ENCODE measurements at places on chromosomes 16 and 17. TPM values are rescaled to one million over a fixed set of nuclear protein-coding genes. Genes with fewer than 3 reads are reported as not detected.

The FOXC2 gene
- under 0.01 TPM for total RNA-seq

The AKTIP gene
- 61.4 TPM for total RNA-seq

The CD300C gene
- not detected for total RNA-seq

The MCRIP2 gene
- total RNA-seq = 55.4 TPM

The PNPO gene
- total RNA-seq = 46.9 TPM

The SCARF1 gene
- total RNA-seq = 0.21 TPM

The GAS7 gene
- total RNA-seq = 0.48 TPM

The LCAT gene
- 3.2 TPM for total RNA-seq

The CTU2 gene
- total RNA-seq = 18.8 TPM

The ABCA10 gene
- 0.85 TPM for total RNA-seq

The EVPLL gene
- total RNA-seq = 4.0 TPM

The PIGL gene
- 13.7 TPM for total RNA-seq

The TMED6 gene
- not detected for total RNA-seq

The KRTAP1-3 gene
- not detected for total RNA-seq

The PDK2 gene
- total RNA-seq = 1.9 TPM

The ACSM3 gene
- 2.4 TPM for total RNA-seq

The ARL17A gene
- 1.4 TPM for total RNA-seq

The RAMP2 gene
- not detected for total RNA-seq

The ESRP2 gene
- total RNA-seq = 45.6 TPM

The GDPD3 gene
- total RNA-seq = 5.1 TPM

The CCL3 gene
- total RNA-seq = not detected

The CD300A gene
- total RNA-seq = not detected

The PRSS53 gene
- total RNA-seq = 0.96 TPM

The UMOD gene
- not detected for total RNA-seq

The TLCD1 gene
- 9.4 TPM for total RNA-seq

The SPNS2 gene
- total RNA-seq = 45.1 TPM

The SLC5A11 gene
- total RNA-seq = not detected

The MRPL10 gene
- 18.8 TPM for total RNA-seq

The MT3 gene
- total RNA-seq = not detected

The PITPNM3 gene
- total RNA-seq = 47.5 TPM

The CAMTA2 gene
- total RNA-seq = 4.5 TPM

The TPSD1 gene
- total RNA-seq = not detected

The FBXL16 gene
- total RNA-seq = 0.21 TPM

The CCL23 gene
- not detected for total RNA-seq

The TPSG1 gene
- not detected for total RNA-seq

The KRT14 gene
- total RNA-seq = 2,248 TPM

The FNDC8 gene
- total RNA-seq = not detected

The CFDP1 gene
- 37.6 TPM for total RNA-seq

The RGS9 gene
- total RNA-seq = 1.9 TPM

The ITGAL gene
- not detected for total RNA-seq

The GGT6 gene
- total RNA-seq = 7.7 TPM

The IL17C gene
- 2.2 TPM for total RNA-seq

The WNT3 gene
- total RNA-seq = 1.1 TPM

The B4GALNT2 gene
- 1.3 TPM for total RNA-seq

The PIRT gene
- not detected for total RNA-seq

The SLFN5 gene
- 64.6 TPM for total RNA-seq

The PIPOX gene
- 1.2 TPM for total RNA-seq

All from tracheal epithelial cell (primary cell).